ENCODE measurements at places on chromosomes 4 and X.
A peak's percentile ranks its signal among the peaks of the same experiment; 100 is the strongest.

DNA sequence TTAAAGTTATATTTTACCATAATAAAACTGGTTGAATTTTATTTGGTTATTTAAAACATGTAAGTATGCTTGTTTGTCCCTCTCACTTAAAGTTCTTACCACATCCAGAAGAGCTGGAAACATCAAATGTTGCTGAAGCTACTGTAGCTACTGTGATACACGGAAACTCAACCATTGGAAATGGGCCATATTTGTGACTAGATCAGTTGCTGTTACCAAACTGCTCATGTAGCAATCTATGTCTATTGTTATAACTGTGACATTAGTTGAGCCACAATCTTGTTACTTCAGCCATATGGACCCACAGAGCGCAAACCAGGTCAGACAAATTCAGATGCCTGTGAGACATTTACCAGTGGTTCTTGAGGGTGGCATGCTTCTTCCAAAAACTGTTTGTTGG lies 41.6 kb downstream of the NDNF start:
- no peak for DNase-seq

- DNase-seq, result no peak
Measured at GRCh38 chr4:72031868-72032608, at the start of gene NPFFR2. Gene NPFFR2, plus strand, starts transcription at chr4:72032000. Its CDS starts 96,592 bp downstream, at chr4:72128592.

DNA sequence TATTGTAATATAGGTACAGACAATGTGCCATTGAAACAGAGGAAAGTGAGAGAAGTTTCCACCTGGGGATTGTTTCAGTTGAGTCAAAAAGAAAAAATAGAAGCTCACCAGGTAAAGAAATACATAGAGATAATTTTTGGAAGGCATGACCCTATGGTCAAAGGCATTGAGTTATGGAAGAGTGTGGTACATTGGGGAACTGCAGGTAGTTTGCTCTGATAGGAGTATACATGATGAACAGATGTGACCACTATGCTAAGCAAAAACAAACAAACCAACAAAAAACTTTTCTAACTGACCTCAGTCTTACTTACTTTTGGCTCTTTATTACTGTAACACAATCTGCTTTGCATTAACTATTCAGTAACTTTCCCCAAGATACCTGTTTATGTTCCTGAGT lies 85.9 kb downstream of the UGT8 start:
- no peak for DNase-seq

DNA sequence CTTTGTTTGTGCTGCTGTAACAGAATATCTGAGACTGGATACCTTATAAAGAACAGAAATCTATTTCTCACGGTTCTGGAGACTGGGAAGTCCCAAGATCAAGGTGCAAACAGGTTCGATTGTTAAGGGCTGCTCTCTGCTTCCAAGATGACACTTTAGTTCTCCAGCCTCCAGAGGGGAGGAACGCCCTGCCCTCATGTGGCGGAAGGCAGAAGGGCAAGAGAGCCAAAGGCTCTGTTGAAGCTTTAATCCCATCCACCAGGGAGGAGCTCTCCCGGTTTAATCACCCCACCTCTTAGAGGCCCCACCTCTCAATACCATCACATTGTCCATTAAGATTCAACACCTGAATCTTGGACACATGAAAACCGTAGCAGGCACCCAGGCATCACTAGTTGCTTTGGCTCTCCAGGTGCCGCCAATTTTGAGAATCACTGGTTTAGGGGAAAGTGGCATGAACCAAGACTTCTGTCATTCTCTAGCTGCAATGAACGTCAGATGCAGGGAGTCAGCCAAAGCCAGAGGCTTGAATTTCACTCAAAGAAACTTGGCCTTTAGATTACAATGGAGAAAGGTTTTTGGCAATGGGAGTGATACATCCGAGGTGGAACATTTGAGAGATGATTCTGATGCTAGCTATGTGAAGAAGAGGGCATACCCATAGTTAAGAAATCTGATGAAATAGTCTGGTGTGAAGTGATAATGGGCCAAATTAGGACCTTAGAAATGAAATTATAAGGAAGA lies 15.7 kb downstream of the FHL1 start:
- DNase-seq, result no peak

GRCh38 chrX:145853181-145853580 lies 35.6 kb downstream of the SLITRK2 start:
- no peak for DNase-seq

DNA sequence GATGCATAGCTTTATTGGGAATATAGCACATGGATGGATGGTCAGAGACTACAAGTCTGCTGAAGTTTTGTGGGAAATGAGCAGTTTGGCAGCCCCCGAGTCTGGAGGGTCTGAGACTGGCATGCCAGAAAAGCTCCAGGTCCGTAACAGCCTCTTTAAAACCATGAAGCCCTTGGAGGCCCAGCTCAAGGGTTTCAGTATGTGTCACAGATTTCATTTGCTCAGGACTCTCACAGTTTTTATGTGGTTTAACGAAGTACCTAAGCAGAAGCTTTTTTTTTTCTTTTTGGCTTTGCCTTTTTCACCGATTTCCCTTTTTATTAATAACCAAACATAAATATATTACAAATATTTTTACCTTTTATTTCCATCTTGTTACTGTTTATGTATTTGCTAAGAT lies 30.6 kb upstream of the TMEM184C start:
- no peak for DNase-seq

DNA sequence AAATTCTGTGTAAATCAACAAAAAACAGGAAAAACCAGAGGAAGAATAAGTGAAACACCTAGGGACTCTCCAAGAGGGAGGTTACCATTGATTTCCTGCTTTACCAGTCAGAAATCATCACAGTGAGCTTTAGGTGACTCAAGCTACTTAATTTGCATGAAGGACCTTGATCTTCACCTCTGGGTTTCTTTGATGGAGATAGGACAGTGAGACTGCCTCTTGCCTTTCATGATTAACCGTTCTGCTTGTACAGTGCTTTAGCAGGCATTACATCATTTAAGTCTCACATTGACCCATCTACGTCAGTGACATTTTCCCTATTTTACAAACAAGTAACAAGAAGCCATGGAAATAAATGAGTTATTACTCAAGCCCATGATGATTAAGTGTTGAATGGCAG lies 3.4 kb upstream of the GK start:
- no peak for DNase-seq

GRCh38 chr4:2596611-2597010 lies 60.2 kb downstream of the FAM193A start:
- no peak for DNase-seq

DNA sequence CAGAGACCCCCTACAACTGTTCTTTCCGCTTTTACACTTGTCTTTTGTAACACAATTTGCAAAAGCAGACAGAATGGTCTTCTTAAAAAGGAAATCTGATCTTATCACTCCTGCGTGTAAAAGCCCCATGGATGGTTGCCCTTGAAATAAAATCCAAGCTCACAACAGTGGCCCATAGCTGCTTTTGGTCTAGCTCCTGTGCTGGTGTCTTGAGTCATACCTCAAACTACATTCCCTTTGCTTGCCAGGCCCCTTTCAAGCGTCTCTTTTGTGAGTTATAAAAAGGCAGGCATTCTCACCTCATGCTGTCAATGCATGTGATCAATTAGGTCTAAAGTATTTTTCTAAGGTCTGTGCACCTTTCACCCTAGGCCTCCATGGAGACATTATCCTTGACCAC lies 27.6 kb downstream of the HPGD start:
- no peak for DNase-seq

GRCh38 chr4:120156120-120156718 lies 89.6 kb upstream of the MAD2L1 start:
- peak; percentile 1 for DNase-seq

DNA sequence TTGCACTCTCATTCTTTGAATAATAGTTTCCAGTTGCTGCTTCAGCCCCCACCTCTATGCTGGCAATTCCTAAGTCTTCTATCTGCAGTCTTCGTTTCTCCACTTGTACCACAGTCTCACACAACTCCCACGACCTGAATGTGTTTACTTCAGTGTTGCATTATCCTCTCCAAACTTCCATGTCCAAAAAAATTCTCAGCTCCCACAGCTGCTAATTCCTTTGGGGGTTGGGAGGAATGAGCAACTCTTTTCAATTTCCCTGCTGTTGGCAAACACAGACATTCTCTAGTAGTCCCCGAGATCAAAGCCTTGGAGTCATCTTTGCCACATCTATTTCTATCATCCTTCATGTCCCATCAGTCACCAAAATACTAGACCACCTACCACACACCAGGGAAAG lies 14.4 kb upstream of the CDS1 start:
- DNase-seq, result no peak

DNA sequence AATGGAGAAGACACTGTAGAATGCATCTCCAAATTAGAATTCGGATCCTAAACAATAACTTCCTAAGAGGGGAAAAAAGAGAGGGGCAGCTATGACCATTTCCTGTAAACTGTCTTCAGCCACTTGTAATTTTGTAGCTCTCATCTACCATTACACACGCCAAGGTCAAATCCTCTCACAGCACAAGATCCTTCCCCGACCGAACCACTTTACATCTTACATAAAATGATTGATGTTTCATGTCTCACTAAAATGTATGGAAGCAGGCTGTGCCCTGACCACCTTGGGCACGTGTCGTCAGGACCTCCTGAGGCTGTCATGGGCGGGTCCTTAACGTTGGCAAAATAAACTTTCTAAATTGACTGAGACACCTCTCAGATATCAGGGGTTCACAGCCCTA lies 24.1 kb upstream of the PBDC1 start:
- no peak for DNase-seq

- DNase-seq, result no peak
Measured at GRCh38 chr4:150389896-150390530, 191.9 kb upstream of the MAB21L2 start.

GRCh38 chrX:31038575-31039326 lies 33.1 kb downstream of the FTHL17 start:
- DNase-seq, result no peak

GRCh38 chrX:103061486-103061885 lies 2.5 kb downstream of the BEX1 start:
- no peak for DNase-seq

GRCh38 chr4:73505567-73505966 lies 24.0 kb downstream of the AFM start:
- DNase-seq, result no peak

- no peak for DNase-seq
Measured at GRCh38 chr4:15234856-15235126, 193.0 kb upstream of the C1QTNF7 start.

GRCh38 chr4:107261241-107261874 lies 225.2 kb upstream of the DKK2 start:
- DNase-seq, result no peak

DNA sequence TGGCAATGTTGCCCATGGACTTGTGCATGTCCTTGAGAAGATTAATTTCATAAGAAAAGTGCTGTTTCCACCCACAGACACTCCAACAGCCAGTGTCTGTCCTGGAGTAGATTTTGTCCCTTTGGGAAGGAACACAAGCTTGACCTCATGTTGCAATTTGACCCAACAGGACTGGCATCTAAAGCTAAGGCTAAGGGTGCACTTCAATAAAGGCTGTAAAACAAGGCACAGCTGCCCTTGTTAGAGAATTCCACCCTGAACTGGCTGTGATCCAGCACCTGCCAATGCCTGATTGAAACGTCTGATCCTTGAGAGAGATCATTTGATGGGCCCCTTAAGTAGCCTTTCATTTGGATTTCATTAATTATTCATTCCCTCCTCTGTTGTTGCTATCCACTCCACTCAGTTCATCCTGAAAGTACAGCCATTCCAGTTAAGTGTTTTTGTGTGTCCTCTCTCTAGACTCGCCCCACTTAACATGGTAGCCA lies 56.2 kb downstream of the CD99L2 start:
- DNase-seq, result no peak

DNA sequence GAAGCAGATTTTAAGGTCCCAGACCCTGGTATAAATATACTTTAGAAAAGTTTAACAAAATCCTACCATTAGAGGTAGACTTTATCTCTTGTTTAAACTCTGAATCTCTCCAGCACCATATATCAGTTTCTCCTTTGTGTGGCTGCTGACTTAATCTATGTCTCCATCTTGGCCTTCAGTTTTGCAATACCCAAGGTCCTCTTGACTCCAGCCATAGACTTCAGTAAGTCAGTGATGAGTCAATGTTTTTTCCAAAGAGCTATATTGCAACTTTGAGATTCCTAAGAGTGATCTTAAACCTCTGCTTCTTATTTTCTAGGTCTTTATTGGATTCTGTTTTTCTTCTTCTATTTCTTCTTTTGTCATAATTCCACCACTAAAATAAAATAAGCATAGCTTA lies 50.8 kb upstream of the ADGRL3 start:
- no peak for DNase-seq
